ENCODE measurements at places on chromosomes 4 and X. TPM values are rescaled to one million over a fixed set of nuclear protein-coding genes. Genes with fewer than 3 reads are reported as not detected.

Gene GPRIN3
- total RNA-seq: under 0.01 TPM

Gene KDR
- total RNA-seq: under 0.01 TPM

Gene GUCY1B1
- total RNA-seq: 54.5 TPM

Gene CDX4
- total RNA-seq: not detected

Gene PDZD11
- total RNA-seq: 62.4 TPM

Gene PRSS12
- 158 TPM for total RNA-seq

Gene TMEM35A
- total RNA-seq: 37.9 TPM

Gene RHOH
- total RNA-seq: not detected

Gene NPY5R
- total RNA-seq: not detected

Gene RPS6KA6
- 3.1 TPM for total RNA-seq

Gene ATP6AP2
- 128 TPM for total RNA-seq

Gene GCNA
- total RNA-seq: 1.3 TPM

Gene ANXA3
- total RNA-seq: 6.7 TPM

Gene GYG2
- total RNA-seq: 9.3 TPM

Gene SPIN2A
- total RNA-seq: 0.99 TPM

Gene CENPI
- 5.3 TPM for total RNA-seq

Gene LDB2
- 177 TPM for total RNA-seq
